Fibroblast of lung (primary cell): ENCODE measurements at places on chromosomes 4 and X.
A peak's percentile ranks its signal among the peaks of the same experiment; 100 is the strongest.

DNA sequence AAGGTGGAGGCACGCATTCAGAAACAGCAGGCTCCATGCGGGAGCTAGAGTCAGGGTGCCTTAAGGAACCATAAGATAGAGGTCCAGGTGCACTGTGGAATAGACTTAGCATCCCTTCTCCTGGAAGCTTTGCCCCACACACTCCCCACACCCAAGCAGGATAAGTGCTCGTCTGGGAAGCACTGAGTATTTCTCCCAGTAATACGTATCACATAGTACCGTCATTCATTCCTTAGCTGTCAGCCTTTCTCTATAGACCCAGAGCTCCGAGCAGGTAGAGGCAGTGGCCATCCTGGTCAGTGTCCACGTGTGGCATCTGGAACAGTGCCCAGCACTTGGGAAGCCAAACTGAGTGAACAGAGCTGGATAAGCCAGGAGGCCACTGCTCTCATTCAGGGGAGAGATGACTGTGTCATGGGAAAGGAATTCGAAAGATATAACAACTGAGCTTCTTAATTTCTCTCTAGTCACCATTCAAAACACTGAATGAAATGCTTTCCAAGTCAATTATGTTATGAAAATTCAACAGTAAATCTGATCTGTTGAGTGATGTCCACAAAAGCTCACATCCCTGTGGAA lies 9.9 kb downstream of the APBB2 start:
- DNase-seq, result peak; percentile 88

GRCh38 chr4:4851081-4851480 lies 8.4 kb upstream of the MSX1 start:
- no peak for DNase-seq

DNA sequence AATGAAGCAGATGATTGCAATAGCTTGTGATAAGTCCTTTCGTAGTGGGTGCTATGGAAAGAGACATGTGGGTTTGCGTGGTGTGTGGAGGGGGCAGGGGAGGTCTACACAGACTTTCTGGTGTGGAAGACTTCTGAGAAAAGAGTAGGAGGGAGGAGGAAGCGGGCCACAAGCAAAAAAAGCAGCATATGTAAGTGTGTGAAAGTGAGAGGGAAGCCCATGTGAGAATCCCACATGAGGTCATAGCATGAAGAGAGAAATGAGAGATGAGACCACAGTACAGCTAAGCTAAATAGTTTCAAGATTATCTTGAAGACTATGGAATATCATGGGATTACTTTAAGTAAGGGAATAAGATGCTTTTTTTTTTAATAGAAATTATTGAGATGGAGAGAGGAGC lies 2039.9 kb upstream of the TENM3 start:
- DNase-seq, result no peak

- DNase-seq, result no peak
These were observed 8.0 kb upstream of the FAM47C start for GRCh38 chrX:37000140-37000539.

- DNase-seq, result no peak
These were observed 14.8 kb downstream of the FAM9B start for GRCh38 chrX:9019151-9019550.

DNA sequence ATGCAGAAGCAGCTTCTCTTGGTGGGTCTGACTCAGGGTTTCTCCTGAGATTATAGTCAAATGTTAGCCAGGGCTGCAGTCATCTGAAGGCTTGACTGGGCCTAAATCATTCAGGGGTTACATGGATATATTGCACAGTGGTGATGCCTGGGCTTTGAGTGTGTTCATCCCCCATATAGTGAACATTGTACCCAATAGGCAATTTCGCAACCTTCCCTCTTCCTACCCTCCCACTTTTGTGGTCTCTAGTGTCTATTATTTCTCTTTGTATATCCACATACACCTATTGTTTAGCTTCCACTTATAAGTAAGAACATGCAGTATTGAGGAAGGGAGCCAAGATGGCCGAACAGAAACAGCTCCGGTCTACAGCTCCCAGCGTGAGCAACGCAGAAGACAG lies 90.3 kb upstream of the CAMK2D start:
- no peak for DNase-seq

- DNase-seq, result no peak
These were observed 68.1 kb downstream of the DIAPH2 start for GRCh38 chrX:96752781-96753180.

DNA sequence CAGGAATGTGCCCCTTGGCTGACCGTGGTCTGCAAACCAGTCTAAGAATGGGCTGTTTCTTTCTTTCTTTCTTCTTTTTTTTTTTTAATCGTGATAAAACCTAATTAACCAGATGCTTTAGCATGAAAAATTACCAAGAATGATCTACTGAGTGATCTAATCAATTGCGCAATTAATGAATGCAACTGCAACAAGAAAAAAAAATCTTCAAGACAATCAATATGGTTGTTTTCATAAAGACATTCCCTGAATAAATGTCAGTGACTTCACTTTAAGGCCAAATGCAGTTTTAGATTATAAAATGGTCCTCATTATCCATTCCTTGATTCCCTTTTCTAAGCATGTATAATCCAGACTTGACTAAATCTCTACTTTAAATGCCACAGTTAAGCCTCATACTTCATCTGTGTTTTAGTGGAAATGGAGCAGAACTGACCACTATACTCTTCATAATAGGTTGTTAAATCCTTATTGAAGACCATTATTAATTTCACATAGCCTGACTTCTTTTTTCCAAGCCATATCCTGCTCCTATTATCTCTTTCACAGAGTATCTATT lies 51.6 kb upstream of the SETD7 start:
- no peak for DNase-seq

- DNase-seq, result no peak
These were observed 42.3 kb downstream of the TBC1D14 start for GRCh38 chr4:6951880-6952381.

DNA sequence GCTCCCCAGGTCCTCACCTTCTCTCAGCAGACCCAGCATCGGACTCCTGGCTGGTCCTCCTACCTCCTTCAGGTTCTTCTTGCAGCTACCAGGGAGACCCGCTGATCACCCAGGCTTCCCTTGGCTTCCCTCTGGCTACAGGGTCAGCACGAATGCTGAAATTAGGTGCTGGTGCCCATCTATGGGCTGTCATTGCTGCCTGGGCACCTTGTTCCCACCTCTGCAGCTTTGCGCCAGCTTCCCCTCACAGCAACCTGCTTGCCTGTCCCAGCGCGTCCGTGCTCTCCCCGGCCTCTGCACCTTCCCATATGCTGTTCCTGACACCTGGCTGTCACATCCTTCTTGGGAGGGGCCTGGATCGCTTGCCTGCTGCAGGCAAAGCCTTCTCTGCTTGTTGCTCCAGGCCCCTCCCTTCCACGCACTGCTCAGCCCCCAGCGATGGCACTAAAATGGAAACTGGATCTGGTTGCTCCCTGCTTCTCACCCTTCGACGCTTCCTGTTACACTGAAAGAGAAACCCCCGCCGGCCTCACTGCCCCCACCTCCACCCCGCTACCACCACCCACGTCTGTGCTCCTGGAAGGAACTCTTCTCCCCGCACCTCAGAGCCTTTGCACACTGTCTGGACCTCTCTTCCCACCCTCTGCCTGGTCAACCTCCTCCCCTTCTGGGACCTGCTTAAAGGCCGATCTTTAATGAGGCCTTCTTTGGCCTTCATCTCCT lies 22.2 kb downstream of the C4orf50 start:
- no peak for DNase-seq

GRCh38 chrX:10387011-10387410 lies 230.2 kb downstream of the CLCN4 start:
- DNase-seq, result peak; percentile 35

- no peak for DNase-seq
These were observed 32.4 kb downstream of the MTHFD2L start for GRCh38 chr4:74190332-74190731.
